ENCODE measurements at places on chromosomes 13 and 19.

GRCh38 chr19:39496063-39496462 is 2.7 kb upstream of the DLL3 start:
- no peak for DNase-seq

DNA sequence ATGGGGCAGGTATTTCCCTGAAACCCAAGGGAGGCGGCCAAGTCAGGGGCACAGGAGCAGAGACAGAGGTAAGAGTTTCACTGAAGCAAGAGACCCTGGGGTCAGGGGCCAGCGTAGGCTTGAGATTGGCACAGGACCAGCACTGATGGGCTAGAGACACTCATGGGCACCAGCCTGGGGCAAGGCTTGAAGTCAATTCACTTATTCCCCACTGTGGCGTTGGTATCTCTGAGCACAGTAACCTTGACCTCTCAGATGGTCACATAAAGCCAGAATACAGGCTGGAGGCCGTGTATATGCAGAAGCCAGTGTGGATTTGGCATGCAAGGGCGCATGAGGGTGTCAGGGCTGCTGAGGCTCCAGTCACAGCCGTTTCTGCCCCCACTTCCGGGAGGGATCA is 173.5 kb upstream of the GPR12 start:
- DNase-seq: no peak

- no peak for DNase-seq
These were observed 11.4 kb downstream of the SLC1A6 start for GRCh38 chr19:14968247-14968646.

DNA sequence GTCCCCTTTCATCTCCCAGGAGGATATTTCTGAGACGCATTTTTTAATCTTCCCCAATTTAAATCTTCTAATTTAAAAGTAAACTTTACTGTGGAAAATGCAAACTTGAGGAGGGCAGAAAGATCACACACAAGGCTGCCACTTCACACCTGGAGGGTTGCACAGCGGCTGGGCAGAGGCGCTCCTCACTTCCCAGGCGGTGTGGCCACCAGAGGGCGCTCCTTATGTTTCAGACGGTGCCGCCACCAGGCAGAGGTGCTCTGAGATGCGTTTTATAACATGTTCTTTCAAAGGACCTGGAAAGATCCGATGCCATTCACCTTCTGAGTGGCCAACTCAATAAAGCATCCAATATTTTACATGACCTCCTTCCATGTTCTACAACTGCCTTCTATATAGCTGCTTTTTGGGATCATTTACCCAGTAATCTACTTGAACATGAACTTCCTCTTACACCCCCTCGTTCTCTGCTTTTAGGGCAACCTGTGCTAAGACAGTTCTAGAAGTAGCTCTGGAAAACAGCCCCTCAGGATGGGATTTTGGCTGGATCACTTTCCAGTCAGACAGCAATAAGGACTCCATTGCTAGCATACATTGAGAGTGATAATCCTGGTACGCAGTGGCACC is 14.8 kb upstream of the MTUS2 start:
- DNase-seq: no peak

DNA sequence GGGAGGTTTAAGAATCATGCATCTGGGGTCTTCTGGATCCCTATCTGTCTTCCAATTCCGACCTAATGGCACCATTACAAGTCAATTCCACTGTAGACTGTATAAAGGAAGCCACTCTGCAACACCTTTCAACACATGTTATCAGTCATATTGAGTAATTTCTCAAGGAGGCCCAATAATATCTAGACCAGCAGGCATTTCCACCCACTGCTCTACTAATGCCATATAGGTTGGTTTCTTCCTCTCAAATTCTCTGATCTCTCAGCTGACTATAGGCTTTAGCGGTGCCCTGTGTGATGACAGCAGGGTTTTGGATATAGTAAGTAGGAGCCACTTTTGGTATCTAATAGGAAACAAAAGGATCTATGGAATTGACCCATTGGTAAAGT is 12.4 kb upstream of the ITM2B start:
- DNase-seq: no peak

- no peak for DNase-seq
These were observed 12.9 kb downstream of the CYTH2 start for GRCh38 chr19:48481846-48482639.

DNA sequence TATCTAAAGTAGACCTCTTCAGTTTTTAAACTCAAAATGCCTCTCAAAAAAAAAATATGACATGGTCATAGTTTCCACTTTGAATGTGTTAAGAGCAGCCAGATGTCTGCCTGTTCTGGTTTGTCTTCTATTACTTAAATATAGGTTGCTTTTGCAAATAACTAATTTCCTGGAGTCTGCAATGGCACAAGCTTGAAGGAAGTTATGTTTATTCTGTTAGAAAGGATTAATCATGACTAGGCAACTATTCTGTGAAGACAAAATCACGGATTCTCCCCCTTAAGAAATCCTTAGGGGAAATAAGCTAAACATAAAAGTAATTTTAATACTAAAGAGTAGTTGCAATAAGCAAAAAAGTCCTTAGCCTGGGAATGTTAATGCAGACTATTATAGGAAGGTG is 26.3 kb downstream of the SKA3 start:
- DNase-seq: no peak

DNA sequence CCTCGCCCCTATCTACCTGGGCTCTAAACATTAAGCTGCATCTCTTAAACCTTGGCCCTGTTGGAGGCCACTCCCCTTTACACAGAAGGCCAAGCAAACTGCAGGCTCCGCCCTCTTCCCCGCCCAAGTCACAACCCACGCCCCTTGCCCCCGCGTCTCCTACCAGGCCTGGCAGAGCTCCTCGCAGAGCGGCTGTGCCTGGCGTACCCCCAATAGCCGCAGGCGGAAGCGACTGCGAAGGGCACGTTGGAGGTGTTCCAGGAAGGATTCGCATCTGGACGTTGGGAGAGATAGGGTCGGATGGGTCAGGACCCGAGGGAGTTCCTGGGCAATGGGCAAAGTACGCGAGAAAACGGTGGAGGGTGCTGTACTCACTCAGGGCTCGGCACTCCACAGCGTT is 5.9 kb downstream of the RTBDN start:
- DNase-seq: no peak

DNA sequence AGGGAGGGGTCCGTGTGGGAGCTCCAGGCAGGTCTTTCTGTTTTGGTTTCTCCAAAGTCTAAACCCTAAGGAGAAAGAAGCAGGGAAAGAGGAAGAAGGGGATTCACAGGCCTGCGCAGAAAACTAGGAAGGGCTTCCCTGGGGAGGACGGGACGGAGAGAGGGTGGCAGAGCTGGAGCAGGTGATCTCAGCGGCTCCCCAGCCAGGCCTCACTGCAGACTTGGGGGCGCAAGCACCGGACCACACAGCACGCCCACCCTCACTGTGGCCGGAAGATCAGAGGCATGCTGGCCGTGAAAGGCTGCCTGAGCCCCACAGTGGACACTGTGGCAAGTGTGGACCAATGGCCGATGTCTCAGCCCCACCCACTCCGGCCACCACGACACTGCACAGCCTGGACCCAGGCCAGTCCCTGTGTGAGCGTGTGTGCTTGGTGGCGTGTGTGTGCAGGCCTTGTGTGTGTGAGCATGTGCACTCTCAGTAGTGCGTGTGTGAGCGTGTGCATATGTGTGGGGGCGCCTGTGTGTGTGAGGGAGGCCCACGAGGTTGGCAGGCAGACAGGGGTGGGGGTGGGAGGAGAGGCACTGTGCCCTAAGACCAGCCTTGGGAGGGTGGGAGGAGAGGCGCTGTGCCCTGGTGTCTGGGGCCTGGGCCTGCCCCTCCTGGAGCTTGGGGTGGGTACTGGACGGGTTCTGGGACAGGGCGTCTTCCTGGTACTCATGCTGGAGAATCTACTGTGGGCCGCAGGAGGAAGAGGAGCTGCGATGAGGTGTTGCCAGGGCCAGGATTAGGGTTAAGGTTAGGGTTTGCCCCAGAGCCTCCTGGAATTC is 15.4 kb upstream of the TMEM255B start:
- no peak for DNase-seq

DNA sequence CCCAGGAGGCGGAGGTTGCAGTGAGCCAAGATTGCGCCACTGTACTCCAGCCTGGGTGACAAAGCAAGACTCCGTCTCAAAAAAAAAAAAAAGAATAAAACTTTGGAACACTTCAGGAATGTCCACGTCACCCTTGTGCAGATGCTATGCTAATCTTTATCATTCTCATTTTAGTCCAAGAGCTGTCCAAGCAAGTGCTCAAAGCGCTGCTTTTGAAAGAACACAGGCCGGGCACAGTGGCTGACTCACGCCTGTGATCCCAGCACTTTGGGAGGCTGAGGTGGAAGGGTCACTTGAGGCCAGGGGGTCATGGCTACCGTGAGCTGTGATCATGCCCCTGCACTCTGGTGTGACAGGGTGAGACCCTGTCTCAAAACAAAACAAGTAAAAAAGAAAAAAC is 11.1 kb upstream of the UQCR11 start:
- no peak for DNase-seq

GRCh38 chr19:40604171-40604646 is 3.0 kb downstream of the LTBP4 start:
- DNase-seq: no peak

- DNase-seq: no peak
These were observed 160.5 kb downstream of the LACC1 start for GRCh38 chr13:44040070-44040817.

- no peak for DNase-seq
These were observed 3.9 kb downstream of the CCDC194 start for GRCh38 chr19:17389957-17390664.

DNA sequence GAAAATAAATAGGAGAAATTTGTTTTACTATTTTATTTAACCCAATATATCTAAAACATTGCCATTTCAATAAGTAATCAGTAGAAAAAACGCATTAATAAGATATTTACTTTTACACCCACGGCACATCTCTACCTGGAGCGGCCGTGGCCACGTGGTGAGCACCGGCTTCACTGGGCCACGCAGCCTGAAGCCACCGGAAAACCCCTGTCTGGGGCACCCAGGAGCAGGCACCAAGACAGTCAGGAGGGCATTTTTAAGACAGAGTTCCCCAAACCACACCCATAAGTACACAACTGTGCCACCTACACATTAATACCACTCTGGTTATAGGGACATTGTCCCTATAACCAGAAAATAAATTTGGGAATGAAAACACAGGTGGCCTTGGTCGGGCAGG is 80.9 kb downstream of the SPACA7 start:
- no peak for DNase-seq

DNA sequence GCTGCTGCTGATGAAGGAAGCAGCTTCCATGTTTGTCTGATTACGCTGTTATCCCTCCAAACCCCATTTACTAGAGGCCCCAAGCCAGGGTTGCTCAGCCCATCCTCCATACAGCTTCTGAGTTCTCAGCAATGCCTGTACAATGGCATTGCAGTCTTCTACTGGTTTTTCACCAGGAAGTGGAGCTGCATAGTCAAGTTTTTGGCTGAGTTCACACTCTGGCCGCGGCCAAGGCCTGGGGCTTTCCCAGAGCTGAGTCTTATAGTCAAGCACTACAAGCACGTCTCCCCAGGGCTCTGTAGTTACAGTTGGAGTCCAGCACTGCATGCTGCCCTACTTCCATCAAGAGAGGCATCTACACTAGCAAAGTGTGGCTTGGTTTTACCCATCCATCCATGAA is 182.5 kb downstream of the POU4F1 start:
- no peak for DNase-seq

DNA sequence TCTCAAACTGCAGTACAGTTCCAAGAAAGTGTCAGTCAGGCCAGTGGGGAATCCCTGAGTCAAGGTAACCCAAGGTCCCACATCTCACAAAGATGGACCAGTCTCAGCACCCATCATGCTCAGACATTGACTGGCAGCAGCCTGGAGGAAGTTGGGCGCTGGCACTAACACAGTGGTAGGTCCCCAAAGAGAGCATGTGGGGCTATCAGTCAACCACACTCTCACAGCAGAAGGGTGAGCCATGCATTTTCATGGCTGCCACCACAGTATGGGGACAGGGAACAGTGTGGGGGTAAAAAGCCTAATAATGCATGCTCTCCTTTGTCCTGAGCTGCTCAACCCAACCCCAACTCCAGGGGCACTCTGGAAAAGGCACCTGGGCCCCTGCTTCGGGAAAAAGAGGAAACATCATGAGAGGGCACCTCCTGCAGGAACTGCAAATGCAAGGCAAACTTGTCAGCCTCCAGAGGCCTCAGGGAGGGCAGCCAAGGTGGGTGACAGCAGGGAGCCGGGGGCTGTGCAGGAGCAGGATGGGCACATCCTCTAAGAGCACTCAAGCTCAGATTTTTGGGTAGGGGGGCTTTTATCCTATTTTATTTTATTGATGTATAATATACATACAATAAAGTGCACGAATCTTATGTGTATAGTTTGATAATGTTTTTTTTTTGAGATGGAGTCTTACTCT is 9.5 kb upstream of the PLEKHF1 start:
- no peak for DNase-seq

GRCh38 chr19:41795031-41795461 is 1.3 kb upstream of the CEACAM3 start:
- DNase-seq: peak; percentile 32

- no peak for DNase-seq
These were observed 24.4 kb downstream of the ELF1 start for GRCh38 chr13:40994581-40995230.

GRCh38 chr13:76820759-76821158 is 65.4 kb downstream of the KCTD12 start:
- DNase-seq: no peak

GRCh38 chr19:7083076-7083956 is 13.8 kb downstream of the ZNF557 start:
- DNase-seq: no peak

GRCh38 chr13:108361769-108362168 is 92.3 kb downstream of the TNFSF13B start:
- no peak for DNase-seq

DNA sequence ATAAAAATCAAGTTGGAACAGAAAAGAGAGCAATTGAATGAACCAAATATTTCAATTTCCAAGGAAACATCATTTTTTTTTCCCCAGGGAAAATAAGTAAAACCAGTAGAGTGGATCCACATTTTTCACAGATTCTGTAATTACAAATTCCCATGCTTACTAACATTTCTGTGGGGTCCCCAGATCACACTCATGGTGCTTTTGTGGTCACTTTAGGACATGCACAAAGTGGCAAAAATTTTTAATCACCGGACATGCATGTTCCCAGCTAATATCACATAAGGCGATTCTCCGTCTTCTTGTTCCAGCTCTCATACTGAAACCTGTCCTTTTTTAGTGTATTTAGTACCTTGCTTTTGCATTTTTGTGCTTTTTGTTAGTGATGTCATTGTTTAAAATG is 748.2 kb upstream of the SLITRK1 start:
- DNase-seq: no peak

Data from stimulated activated CD8-positive, alpha-beta memory T cell treated with anti-CD3 and anti-CD28 coated beads, Interleukin-4, amount 100 ng/mL, for 1 hour (primary cell).